Fibroblast of skin of right quadriceps (primary cell): ENCODE measurements at places on chromosomes 4 and X.

- DNase-seq, result no peak
These were observed 78.7 kb upstream of the CBLL2 start for GRCh38 chrX:22193851-22194659.

DNA sequence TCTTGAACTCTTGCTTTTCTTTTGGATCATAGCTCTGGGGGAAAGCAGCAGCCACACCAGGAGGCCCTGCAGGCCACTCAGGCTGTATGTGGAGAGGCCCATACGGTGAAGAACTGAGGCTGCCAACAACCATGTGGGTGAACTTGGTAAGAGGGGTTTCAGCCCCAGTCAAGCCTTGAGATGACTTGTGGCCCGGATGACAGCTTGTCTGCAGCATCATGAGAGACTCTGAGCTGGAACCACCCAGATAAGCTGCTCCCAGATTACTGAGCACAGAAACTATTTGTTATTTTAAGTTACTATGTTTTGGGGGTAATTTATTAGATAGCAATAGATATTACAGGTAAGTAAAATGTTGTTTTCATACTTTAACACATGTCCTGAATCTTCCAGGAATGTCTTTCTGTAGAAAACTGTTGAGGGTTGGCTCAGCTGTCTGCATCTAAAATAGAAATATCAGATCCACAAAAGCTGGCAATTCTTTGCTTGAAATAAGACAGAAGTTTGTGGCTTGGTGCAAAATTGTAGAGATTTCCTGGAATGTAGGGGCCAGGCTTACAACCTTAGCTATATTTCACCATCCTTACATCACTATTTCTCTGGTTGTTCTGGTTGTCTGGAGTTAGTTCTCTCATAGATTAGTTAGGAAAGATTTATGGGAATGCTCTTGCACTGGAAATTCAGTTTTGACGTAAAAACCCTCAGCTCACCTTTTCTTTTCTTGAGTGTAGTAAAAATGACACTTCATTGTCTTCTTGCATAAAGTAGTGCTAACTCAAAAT lies 272.1 kb downstream of the RAPGEF2 start:
- DNase-seq, result peak; percentile 89

DNA sequence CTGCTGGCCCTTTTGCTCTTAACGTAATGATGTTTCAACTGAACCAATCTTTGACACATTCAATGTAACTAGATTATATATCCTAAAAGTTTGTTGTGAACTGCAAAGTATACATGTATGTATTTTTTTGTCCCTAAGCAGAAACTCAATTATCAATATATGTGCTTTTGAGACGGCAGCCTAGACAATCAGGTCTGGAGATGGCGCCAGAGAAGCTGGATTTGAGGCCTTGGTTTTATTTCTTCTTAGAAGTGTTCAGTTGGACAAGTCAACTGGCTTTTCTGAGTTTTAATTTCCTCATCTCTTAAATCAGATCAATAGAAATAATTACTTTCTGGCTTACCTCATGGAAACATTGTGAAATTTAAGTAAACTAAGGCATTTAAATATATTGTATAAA lies 62.5 kb downstream of the DCAF8L1 start:
- peak; percentile 7 for DNase-seq

DNA sequence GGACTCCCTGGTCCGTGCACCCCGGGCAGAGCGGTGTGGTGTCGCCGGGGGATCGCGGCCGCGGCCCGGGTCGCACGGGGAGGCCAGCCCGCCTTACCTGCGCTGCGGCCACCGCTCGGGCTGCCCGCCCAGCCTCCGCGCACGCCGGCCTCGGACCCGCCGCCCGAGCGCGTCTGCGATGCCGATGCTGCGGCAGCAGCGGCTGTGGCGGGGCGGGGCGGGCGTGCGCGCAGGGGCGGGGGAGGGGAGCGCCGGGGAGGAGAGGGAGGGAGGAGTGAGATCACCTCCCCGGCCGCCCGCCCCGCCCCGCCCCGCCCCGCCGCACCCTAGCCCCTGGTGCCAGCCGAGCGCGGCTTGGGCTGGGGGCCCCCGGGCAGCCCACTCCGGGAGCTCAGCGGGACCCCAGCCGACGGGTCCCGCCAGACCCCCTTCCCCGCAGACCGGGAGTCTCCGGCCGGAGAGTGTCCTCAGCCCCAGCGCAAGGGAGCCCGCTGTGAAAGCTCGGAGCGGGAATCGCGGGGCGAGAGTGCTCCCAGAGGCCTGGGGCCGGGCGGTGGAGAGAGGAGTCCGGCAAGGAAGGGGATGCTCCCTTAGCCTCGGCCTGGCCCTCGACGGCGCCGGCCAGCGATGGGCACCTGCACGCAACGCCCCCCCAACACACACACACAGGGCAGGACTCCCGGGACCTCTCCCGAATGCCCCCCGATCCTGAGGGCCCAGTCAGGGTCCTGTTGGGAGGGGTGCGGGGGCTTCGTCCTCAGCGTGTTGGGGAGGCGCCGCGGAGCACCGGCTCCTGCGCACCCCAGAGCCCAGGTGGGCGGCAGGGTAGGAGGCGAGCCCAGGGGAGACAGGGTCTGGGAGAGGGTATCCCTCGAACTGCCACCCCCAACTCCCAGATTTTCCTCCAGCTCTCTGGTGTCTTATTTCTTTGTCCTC lies at the start of gene L1CAM:
TSS of gene L1CAM (minus strand) at position 206 of the 936 bp plus-strand sequence. CDS start 10,337 bp downstream, outside the sequence.
- DNase-seq, result no peak

- peak; percentile 83 for DNase-seq
These were observed 179.5 kb downstream of the CEP135 start for GRCh38 chr4:56128213-56128612.
